Activated naive CD4-positive, alpha-beta T cell treated with anti-CD3 and anti-CD28 coated beads, Interleukin-2, amount 10 ng/mL, durations not matched to agents 7 days and 5 days (primary cell): ENCODE measurements at places on chromosomes 6 and 20.

- DNase-seq = no peak
Measured at GRCh38 chr20:38218566-38218885, 42.0 kb downstream of the KIAA1755 start.

DNA sequence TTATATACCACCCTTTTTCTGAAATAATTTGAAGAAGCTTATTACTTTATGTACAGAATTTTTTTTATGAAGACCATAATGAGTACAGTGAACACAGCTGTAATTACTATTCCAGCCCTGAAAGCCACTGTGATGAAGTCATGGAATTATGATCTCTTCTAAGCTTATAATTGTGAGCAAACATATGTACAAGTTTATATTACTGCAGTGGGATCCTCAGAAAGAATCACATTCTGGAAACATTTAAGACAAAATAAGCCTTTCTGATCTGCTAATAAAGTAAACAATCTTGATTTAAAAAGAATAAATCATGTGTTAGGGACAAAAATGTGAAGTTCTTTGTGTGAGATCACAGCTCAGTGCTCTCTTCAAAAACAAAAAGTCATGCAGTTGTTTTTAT lies 560.4 kb downstream of the CD109 start:
- no peak for DNase-seq

DNA sequence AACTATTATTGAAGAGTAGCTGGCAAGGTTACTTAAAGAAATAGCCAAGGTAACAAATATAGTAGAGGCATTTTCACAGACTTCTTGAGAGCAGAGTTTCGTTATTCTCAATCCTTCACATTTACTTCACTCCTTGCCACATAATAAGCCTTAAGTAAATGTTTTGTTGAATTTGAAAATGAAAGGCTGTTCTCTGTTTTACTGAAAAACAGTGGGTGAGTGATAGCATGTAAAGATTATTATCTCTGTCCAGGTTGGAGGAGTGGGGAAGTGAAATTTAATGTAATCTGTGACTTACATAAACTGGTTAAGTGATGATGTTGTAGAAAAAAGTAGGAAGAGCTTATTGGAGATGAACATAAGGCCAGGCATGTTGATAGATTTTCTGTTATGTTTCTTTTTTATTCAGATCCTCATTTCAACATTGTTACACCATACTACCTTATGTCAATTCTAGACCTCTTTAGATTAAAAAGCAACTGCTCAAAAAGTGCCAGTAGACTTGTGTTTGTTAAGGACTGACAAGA lies 55.0 kb downstream of the QKI start:
- DNase-seq = no peak

DNA sequence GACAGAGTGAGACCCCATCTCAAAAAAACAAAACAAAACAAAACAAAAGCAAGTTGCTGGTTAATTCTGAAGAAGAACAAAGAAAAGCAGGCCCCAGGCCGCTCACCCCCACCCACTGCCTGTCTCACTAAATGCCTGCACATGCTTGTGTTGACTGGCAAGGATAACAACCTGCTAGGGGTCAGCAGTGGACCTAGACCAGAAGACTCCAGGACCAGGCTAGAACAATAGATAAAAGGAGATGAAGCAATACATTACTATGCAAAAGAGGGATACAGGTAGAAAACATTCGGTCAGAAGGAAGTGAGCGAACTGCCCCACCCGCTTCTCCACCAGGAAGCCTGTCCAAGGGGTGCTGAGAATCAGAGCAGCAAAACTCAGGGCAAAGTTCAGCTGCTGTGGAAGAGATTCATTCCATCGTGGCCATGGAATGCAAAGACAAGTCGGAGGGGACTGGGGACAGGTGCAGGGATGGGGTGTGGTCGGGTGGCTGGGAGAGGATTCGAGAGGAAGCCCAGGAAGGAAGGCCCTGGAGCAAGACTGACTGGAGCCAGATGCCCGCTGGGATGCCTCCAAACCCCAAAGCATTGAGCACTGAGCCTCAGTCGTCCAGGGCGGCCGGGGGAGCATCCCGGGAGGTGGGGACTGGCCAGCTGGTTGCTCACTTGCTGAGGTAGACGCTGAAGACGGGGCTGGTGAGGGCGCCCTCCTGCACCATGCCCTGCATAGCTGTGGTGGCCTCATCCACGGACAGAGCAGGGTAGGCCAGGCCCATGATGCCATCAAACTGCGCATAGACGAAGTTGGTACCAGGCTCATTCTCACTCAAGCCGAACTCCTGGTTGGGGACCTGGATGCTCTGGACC lies 5.3 kb downstream of the PGC start:
- no peak for DNase-seq
